T1000 (cell line): ENCODE measurements at places on chromosomes 3 and 15.

GRCh38 chr3:178320456-178321351 is 215.5 kb upstream of the KCNMB2 start:
- no peak for DNase-seq

DNA sequence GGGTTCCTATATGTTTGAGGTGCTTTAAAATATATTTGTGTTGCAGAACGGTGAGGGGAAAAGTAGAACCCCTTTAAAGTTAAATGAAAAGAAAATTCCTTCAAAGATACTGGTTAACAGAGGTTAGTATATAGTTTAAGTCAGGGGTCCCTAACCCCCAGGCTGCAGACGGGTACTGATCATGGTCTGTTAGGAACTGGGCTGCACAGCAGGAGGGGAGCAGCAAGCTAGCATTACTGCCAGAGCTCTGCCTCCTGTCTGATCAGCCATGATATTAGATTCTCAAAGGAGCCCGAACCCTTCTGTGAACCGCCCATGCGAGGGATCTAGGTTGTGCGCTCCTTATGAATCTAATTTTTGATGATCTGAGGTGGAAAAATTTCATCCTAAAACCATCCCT is 37.5 kb upstream of the RFX7 start:
- no peak for DNase-seq

- no peak for DNase-seq
Measured at GRCh38 chr3:108190346-108190745, 31.9 kb downstream of the IFT57 start.

GRCh38 chr3:195768414-195768813 is 43.3 kb downstream of the MUC4 start:
- no peak for DNase-seq

DNA sequence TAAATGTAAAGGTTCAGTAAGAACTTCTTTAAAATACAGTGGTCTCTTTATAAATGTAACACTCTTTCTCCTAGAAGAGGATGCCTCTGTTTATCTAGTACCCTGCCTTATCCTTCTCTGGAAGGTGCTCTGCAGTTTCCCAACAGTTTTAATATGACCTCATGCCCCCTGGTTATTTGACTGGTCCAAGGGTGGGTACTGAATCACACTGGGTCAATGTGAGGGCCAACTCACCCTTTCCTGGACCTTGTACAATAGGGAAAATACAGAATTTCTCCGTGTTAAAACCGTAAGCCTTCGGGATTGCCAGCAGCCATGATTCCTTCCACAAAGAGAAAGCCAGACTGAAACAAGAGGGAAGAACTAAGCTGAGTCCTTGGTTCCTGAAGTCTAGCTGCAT is 9.2 kb downstream of the DCBLD2 start:
- DNase-seq, result no peak

DNA sequence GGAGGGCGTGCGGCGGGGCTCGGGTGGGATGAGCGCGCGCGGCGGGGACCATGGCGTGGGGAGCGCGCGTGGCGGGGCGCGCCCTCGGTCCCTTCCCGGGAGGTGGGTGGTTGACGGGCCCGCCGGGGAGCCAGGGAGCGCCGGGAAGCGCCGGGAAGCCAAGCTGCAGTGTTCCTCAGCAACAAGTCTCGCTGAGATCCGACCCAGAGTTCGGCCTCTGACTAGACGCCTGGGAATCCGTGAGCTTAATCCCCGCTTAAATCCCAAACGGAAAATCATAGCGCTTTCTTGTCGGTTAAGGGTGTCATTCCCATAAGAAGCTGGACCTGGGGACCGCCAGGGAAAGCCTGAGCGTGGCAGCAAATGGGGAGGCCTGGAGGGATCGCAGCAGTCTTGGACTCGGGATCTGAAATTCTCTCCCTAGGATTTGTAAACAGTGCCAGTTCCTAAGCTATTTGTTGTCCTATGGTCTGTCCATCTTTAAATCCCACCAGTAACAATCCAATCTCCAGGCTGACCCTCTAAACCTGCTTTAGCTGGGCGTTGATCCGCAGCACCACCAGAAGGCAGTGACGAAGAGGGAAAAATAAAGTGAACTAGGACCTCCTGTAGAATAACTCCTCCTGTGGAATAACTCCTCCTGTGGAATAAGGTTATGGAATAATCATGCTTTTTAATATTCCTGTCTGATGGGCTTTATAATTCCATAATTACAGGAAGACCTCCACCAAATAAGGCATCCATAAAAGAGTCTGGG is 570 bp upstream of the NEDD4 start:
- DNase-seq, result no peak

DNA sequence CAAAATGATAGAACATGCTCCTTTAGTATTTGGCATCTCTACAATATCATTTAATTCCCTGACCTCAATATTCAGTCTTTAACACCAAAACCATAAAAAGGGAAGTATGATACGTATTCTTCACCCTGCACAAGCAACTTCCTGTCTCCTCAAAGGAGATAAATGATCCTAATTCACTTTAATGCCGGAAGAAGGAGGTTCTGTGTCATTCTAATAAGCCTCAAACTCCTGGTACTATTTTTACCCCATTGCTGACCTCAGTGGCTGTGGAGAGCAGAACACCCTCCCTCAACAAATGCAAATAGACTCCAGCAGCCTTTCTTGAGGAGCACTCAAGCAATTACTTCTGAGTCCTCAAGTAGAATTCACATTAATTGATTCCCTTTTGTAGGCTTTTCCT is 173.3 kb downstream of the TMEM108 start:
- no peak for DNase-seq

- no peak for DNase-seq
Measured at GRCh38 chr3:54917174-54917573, 10.7 kb downstream of the LRTM1 start.

DNA sequence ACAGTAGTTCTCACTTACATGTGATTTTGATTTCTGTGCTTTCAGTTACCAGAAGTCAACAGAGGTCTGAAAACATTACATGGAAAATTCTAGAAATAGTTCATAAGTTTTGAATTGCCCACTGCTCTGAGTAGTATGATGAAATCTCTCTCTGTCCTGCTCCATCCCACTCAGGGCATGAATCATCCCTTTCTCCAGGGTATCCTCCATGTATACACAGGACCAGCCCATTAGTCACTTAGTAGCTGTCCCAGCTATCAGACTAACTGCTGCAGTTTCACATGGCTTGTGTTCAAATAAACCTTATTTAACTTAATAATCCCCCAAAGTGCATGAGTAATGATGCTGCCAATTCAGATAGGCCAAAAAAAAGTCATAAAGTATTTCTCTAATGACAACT is 38.6 kb downstream of the EPHA3 start:
- peak; percentile 50 for DNase-seq

- no peak for DNase-seq
Measured at GRCh38 chr15:50783411-50783810, 17.9 kb upstream of the SPPL2A start.

DNA sequence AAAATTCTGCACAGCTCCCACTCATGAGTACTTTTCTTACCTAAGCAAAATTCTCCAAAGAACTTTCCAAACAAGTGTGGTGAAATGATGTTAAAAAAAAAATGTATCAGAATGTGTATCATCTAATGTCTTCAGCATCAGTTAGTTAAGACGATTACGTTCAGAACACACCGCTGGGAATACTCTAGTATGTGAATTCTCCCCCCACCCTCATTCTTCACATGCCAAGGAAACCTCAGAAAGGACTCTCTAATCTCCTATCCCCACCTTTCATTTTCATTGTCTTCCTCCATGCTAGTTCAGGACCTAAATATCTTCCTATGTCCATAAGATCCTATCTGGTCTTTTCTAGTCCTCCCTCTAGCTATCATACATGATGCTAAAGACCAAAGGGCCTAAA is 457.4 kb downstream of the SHQ1 start:
- no peak for DNase-seq

GRCh38 chr15:39736412-39737195 is 46.0 kb downstream of the FSIP1 start:
- no peak for DNase-seq

DNA sequence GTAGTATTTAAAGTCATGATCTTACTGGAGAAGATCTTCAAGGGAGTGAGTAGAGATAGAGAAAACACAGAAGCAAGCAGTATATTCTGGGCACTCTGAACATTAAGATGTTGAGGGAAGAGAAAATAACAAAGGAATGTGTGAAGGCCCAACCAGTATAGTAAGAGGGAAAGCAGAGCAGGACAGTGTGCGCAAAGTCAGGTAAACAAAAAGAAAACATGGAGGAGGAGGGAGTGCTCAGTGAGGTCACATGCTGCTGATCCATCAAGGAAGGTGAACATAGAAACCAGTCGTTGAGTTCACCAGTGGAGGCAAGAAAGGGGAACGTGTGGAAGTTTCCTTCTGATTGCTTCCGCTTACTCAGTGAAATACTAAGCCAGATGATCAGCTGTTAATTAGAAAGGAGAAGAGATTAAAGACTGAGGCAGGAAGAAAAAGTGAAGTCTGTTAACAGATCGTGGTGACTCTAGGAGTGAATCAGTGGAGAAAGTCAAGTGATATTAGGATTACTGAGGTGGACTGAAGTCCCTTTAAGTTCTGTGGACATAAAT is 47.2 kb downstream of the OPA1 start:
- DNase-seq, result no peak

DNA sequence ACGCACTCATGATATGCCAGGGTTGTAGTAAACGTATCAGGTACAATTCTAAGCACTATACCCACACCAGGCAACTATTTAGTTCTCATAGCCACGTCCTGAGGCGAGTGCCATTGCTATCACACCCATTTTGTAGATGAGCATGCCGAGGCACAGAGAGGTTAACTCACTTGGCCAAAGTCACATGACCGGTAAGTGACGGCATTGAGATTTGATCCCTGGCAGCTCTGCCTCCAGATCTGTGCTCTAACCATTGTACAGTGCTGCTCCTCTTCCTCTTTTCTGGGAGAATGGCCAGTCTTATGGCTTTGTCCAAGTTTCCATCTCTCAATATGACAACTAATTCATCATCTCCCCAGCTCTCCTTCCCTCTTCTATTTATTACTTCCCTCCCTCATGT is 18.9 kb upstream of the ATP2B2 start:
- DNase-seq, result no peak

DNA sequence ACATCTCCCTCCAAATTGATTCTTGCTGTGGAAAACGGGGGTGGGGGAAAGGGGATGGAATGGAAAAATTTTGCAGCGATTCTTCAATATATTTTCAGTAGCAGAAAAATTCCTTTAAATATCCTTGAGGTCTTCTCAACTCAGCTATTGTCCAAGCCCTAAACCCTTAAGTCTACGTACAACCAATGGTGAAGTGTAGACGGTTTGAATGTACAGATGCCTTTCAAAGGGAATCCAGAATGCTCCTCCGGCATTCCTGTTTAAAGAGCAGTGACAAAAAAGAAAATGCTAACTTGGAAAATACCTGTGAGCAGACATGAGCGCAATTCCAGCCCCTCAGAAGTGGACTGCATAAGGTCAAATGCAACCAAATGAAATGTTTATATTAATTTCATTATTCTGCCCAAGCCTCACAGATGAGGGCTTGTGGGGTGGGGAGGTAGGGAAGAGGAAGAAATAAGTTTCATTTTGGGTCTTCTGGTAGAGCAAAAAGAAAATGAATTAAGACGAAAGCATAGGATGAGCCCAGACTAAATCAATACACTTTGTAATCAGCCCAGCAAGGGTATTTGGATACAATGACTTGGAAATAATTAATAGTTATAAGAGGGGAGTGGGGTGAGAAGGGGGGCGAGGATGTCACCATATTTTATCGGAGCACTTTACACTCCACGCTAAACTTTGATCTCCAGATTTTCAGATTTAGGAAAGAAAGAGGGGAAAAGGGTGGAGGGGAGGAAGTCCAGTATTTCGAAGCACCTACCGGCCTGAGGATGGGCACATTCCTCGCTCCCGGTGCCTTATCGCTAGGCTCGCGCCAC is 2.7 kb downstream of the FOXP1 start:
- DNase-seq, result no peak

DNA sequence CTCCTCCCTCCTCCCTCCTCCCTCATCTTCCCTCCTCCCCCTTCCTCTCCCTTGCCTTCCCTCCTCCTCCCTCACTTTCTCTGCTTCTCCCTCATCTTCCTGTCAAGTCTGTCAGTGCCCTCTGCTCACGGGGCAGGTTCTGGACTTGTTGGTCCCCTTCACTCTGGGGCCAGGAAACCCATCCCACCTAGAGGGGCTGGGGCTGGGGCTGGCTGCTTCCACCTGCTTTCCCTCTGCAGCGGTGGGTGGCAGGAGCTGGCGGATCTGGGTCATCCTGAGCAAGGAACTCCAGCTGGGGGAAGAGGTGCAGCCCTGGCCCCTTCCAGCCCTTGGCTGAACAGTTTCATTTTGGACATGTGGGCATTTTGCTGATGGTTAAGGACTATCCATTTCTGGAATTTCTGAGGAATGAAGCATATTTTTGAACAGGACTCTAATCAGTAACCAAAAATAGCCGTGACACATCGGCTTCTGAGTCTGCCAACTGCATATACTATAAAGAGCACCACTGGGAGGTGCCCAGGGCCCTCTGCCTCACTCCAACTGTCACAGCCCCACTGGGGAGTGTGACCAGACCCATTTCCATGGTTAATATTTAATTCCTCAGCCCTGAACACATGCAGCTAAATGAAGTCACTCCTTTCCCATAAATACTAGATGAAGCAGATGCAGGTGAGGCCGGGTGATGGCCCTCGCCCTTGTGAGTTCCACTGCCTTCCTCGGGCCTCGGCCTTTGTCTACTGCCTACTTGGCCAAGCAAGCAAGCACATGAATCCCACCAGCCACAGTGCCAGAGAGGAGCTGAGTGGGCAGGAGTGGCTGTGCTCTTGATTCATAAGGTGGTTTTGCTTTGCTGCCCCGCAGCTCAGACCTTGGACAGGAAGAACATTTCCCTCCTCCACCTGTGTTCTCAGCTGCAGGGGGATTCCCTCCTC is 39.8 kb downstream of the CHDH start:
- no peak for DNase-seq

DNA sequence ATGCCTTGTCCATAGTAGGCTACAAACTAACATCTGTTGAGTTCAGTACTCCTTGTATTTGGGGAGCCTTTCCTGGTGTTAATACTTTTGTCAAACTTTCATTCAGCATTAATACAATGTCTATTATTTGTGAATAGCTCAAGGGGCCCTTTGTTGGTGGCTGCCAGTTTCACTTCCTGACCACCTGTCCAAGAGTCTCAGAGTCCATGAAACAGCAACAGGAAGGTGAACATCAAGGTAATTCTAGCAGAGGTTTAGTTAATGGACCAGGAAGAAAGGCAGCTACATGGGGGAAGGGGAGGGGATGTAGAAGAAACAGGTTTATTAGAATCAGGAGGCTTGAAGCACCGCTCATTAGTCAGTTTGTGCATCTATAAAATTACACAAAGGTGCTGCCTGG is 386.9 kb downstream of the PDCD6IP start:
- no peak for DNase-seq

GRCh38 chr3:108345492-108346205 is 49.3 kb downstream of the HHLA2 start:
- no peak for DNase-seq

GRCh38 chr3:134388788-134389485 is 14.7 kb upstream of the AMOTL2 start:
- DNase-seq, result no peak

DNA sequence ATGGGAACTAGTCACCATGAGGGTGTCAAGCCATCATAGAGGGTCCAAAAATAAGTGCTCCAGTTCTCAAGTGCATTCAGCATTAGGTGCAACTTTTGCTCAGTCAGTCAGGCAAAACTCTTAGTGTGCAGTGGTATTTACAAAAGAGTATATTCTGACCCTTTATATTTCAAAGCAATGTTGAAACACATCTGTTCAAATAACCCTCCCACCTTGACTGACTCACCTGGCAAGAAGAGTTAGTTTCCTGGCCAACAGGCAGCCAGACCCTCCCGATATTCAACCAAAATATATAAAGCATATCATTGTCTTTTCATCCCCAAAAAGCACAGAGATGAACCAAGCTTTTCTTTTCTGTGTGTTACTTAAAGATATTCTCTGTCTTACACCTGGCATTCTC is 7.6 kb upstream of the COL8A1 start:
- no peak for DNase-seq

- no peak for DNase-seq
Measured at GRCh38 chr3:13491206-13491974, 11.3 kb downstream of the HDAC11 start.
